ENCODE measurements at places on chromosomes 7 and 10.

- DNase-seq = no peak
Observed at GRCh38 chr7:45174966-45175765, 17.6 kb downstream of the RAMP3 start.

- DNase-seq = no peak
Observed at GRCh38 chr7:39950473-39951225, 593 bp downstream of the CDK13 start.

GRCh38 chr7:2803342-2803692 lies 40.8 kb downstream of the GNA12 start:
- DNase-seq = no peak

GRCh38 chr7:134022286-134022911 lies 104.7 kb upstream of the LRGUK start:
- no peak for DNase-seq

GRCh38 chr10:113720386-113720785 lies 31.1 kb upstream of the PLEKHS1 start:
- no peak for DNase-seq

DNA sequence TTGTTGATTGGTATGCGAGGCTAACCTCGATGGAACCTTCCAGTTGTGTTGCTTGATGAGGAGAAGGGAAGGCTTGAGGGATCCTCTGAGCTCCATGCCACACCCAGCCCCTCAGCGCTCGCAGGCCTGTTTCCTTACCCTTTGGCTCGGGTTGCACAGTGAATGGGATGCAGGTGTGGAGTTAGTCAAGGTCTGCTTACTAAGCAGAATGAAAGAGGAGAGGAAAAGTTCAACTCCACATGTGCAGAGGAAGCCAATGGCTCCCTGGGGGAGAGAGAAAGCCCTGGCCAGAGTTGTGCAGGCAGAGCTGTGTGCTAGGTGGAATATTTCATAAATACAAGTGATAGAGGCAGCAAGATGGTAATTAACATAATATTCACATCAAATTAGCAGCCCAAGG lies 85.5 kb downstream of the JCAD start:
- no peak for DNase-seq

- DNase-seq = no peak
Observed at GRCh38 chr7:51182636-51183166, 133.9 kb downstream of the COBL start.

- DNase-seq = no peak
Observed at GRCh38 chr10:132913559-132914115, 28.7 kb downstream of the CFAP46 start.

GRCh38 chr7:46600340-46600739 lies 679.3 kb upstream of the IGFBP3 start:
- no peak for DNase-seq

GRCh38 chr7:66206119-66206933 lies 1.2 kb downstream of the TPST1 start:
- no peak for DNase-seq

DNA sequence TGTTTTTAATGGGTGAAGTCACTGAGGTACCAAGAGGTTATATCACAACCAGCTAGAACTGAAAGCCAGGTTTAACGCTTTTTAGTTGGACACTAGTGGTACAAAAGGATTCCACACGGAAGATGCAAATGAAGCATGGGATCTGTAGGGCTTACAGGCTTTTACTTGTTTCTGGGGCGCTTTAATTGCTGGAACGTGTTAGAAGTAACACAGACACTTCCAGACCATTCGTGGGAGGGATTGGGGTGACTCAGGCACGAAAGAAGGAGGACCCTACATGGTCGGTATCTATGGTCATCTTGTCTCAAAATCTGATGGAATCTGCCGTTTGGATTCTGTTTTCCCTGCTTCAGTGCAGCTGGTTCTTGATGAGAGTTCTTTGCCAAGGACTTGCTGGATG lies 1.0 kb downstream of the YKT6 start:
- DNase-seq = no peak

- DNase-seq = no peak
Observed at GRCh38 chr10:118362103-118362502, 20.0 kb upstream of the FAM204A start.

DNA sequence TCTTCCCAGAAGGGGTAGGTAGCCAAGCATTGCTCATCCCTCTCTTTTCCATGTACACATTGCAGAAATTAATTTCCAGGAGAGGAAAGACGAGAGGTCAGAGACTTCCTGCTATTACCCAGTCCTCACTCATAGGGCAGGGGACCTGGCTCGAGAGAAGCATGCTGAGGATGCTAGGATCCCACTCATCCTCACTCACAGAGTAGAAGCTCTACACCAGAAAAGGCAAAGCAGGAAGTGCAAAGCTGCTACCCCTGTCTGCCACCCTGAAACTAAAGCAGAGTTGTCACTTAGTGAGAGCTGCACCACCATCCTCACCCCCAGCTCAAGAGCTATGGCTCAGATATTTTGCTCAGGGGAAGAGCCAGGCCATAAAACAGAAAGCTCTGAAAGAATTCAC lies 9.9 kb downstream of the OR9A2 start:
- DNase-seq = no peak

GRCh38 chr10:67114945-67115344 lies 189.1 kb downstream of the LRRTM3 start:
- DNase-seq = no peak

DNA sequence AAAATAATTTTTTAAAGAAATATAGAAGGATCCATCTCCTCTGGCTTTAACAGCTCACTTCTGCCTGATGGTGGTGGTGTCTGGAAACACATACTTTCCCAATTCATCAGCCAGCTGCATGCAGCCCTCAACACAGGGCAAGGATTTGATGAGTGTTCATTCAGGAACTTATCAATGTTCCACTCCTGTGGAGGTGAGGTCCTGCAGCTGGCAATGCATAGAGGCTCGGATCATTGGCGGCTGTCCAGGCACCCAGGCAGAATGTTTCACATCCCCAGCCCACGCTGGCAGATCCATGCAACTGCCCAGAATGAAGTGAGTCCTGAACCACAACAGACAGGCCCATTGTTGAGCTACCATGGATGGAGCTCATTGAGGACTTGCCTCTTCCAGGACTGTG lies 55.2 kb upstream of the KCNMA1 start:
- DNase-seq = no peak

- DNase-seq = no peak
Observed at GRCh38 chr7:22482503-22482902, 17.5 kb downstream of the STEAP1B start.

DNA sequence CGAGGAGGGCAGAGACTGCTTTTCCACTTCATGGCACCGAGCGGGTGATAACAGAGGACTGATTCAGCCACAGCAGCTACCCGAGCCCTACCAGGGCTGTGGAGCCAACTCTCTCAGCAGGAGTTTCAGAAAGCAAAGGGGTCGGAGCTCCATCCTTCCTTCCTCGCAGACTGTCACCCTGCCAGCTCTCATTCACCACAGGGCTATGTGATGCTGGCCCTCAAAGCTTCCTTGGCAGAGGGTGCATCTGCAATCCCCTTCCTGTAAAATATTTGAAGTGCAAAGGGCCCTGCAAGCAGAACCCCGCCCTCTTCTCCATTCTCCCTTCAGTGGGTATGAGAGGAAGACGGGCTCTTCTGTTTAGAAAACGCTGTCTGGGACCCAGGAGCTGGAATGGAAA lies 105.3 kb upstream of the LYZL2 start:
- no peak for DNase-seq

DNA sequence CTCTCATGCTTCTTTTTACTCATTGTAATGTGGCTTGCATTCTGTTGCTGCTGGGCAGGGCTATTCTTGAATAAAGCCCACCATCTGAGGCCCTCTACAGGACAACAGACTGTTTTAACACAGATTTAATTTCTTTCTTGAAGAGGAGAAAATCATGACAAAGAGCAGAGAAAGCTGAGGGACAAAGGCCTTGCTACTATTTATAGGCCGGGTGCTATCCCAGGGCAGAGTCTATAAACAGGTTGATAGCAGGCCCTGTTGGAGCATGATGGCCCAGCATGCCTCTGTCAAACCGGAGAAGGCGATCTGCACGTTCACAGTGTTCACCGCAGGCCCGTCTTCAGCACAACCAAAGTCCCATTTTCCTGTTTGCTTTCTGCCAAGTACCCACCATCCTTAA lies 3.0 kb downstream of the VIPR2 start:
- no peak for DNase-seq

GRCh38 chr10:97685395-97685958 lies 1.6 kb downstream of the AVPI1 start:
- no peak for DNase-seq

DNA sequence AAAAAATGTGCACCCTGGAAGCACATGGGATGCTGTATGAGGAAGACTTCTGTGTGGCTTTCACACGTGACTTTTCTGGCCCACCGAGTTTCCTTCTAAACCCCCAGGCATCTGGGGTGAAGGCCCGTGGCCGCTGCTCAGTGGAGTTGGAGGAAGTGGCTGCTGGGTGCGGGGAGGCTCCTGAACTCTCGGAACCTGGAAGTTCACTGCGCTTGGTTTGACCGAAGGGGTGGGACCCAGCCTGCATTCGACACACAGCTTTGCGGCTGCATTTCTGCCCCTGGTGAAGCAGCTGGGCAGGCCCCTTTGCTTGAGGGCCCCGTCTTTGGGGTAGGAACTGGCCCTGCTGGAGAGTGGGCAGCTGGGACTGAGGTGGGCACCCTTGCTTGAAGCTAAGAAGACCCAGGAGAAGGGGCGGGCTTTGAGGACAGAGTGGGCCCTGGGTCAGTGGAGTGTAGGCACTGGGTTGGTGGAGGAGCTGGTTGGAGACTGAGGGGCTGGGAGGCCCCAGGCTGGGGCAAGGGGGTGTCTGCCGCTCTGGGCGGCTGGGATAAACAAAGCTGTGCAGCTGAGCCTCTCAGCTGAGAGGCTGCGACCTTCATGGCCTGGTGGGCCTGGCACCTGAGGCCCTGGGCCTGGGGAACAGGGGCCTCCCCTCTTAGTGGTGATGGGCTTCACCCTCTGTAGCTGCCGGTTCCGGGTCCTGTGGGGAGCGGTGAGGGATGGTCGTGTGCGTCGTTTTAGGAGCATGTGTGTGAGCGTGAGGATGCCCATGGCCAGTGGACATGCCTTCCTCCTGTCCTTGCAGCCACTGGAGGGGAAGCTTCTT lies 78.0 kb downstream of the INPP5A start:
- DNase-seq = no peak
